ENCODE measurements at places on chromosomes 4 and X.

DNA sequence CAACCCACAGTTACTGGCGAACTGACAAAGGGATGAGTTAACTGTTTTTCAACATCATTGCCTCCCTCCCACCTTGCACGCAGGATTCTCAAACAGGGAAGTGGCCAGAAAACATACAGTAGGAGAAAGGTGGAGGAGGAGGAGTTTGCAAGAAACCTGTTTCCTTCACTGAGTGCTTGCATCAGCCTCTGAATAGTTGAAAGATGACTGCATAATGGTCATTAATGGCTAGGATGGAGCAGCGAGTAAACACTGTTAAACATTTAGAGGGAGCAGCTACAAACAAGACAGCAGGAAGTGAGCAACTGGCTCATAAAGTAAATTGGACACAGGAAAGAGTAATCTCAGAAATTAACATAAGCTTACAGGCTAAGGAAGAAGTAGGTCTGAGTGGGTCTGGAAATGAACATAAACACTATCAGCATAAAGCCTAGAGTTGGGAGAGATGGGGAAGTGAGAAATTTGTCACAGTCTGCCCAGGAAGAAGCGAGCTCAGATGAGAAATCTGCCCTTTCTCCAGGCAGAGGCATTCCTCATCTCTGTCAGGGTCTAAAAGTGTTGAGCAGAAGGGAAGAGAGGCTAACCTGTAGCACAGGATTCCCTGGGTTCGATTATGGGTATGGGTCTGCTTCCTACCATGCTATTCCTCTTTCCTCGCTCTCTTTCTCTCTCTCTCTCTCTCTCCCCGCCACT, 38.6 kb downstream of the TRPC5OS start:
- no peak for DNase-seq

DNA sequence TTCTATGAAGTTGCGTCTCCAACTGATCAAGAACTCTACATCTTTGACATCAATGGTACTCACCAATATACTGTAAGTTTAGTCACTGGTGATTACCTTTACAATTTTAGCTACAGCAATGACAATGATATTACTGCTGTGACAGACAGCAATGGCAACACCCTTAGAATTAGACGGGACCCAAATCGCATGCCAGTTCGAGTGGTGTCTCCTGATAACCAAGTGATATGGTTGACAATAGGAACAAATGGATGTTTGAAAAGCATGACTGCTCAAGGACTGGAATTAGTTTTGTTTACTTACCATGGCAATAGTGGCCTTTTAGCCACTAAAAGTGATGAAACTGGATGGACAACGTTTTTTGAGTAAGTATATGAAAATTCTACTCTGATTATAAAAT, 162.3 kb downstream of the DCTD start:
- DNase-seq = no peak

- no peak for DNase-seq
Observed at GRCh38 chr4:174177536-174177935, 105.9 kb downstream of the FBXO8 start.

DNA sequence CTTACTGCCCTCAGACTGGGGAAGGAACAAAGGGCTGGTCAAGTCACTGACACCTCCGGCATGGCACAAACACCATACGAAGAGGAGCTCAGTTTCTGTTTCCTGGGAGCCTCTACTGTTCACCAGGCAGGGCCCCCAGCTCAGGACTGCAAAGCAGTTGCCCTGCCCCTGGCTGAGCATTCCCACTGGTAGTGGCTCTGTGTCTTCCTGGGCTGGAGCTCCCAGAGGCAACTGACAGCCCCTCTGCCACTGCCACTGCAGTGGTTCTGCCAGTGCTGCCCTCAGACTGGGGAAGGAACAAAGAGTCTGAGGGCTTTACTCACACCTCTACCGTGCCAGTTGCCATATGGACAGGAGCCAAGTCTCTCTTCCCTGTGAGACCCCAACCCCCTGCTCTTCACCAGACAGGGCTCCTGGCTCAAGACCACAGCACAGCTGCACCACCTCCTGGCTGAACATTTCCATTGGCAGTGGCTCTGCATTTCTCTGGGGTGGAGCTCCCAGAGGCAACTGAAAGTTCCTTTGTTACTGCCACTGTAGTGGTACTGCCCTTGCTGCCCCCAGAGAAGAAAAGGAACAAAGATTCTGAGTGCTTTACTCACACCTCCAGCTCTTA, 67.9 kb downstream of the SMARCA5 start:
- DNase-seq = no peak

GRCh38 chrX:12685541-12685940, 105.7 kb upstream of the PRPS2 start:
- DNase-seq = no peak

DNA sequence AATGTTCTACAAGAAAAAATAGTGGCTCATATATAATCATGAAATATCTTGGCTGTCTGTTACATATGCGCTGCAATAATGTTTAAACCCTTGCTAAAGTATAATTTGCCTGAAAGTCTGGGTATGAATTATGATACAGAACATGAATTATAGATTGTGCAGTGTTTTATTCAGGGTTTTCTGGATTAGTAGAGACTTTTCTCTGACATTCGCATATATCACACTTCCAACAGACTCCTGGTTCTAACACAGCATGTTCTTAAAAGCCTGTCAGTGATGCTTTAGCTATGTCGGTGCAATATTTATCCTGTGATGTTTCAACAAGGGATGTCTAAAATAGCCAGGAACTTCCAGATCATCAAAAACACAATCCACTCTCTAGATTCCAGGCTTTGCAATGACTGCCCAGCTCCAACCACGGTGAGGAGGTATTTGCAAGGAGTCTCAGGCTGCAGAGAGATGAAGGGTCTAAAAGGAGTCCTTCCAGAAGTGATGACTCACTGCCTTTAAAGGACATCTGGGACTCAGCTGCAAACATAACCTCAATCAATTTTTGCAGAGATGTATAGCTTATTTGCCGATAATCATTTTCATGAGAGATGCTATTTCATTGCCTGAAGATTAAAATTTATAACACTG, 69.4 kb downstream of the RWDD4 start:
- DNase-seq = no peak

DNA sequence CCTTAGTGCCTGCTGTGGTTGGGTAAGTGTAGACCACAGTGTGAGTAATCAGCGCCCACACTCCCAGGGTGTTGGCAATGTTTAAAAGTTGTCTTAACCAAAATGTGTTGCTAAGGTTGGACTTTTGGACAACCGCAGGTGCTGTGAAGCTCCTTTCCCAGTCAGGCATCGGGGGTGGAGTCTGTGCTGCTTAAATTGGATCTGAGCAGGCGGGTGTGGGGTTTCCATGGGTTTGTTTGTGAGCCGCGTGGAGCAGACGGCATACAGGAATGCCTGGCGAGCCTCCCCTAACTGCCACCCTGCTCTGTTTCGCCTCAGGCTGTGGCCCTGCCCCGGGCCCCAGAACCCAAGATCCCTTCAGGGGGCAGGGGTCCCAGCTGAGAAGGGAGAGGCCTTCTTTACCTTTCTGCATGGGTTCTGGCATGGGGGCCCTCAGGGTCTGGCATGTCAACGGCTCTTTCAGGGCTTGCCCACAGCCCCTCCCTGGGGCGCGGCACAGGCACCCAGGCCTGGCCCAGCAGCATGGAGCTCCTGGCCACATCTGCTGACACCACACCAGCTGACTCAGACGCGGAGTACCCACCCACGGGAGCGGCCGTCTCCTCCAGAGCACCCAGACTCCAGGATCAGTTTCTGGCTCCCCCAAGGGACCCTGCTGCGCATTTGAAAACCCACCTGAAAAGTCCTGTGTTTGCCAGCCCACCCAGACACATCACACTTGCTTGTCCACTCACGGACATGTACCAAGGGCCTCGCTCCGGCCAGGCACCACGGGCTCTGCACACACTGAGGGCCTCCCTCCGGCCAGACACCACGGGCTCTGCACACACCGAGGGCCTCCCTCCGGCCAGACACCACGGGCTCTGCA, 5.1 kb upstream of the SPON2 start:
- DNase-seq = peak; percentile 14
